Gastrocnemius medialis (tissue), 4 donors: ENCODE measurements at places on chromosomes 1 and 21.

GRCh38 chr1:87307306-87307705, 21.4 kb upstream of the LMO4 start:
- H3K36me3 ChIP-seq, result no peaks in the 10 kb centered on the region
- H3K4me3 ChIP-seq, result no peak overlapping the region
- no peaks in the 10 kb centered on the region for H3K27me3 ChIP-seq
- H3K27ac ChIP-seq, result no peak overlapping the region
- DNase-seq, result no peak

DNA sequence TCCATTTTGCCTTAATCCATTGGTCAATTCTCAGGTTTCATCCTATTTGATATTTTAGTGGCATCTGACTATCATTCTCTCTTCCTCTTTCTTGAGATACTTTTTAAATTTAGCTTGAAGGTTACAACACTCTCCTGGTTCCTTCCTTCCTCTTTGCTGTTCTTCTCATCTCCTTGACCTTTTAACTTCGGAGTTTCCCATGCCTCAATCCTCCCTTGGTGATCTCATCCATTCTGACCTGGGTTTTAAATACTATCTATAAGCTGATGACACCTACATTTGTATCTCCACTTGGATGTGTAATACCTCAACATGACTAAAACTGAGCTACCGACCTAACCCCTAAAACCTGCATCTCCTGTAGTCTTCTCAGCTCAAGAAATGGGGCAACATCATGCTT, 4.8 kb upstream of the ZNF687 start:
- H3K36me3 ChIP-seq, result peaks cover 15% of the 10 kb centered on the region
- no peaks in the 10 kb centered on the region for H3K4me1 ChIP-seq
- H3K27ac ChIP-seq, result no peak overlapping the region
- no peaks in the 10 kb centered on the region for H3K27me3 ChIP-seq
- DNase-seq, result no peak

GRCh38 chr1:29569971-29570634, 333.8 kb downstream of the PTPRU start:
- no peaks in the 10 kb centered on the region for H3K36me3 ChIP-seq
- H3K4me1 ChIP-seq, result peaks cover 4% of the 10 kb centered on the region
- no peak overlapping the region for H3K4me3 ChIP-seq
- H3K27me3 ChIP-seq, result no peaks in the 10 kb centered on the region
- no peak overlapping the region for H3K27ac ChIP-seq
- peak; percentile 43 for DNase-seq

GRCh38 chr1:41784531-41785274, 134.0 kb downstream of the HIVEP3 start:
- H3K36me3 ChIP-seq, result no peaks in the 10 kb centered on the region
- H3K4me1 ChIP-seq, result peaks cover 22% of the 10 kb centered on the region
- no peak for DNase-seq
- H3K27ac ChIP-seq, result no peak overlapping the region
- no peak overlapping the region for H3K4me3 ChIP-seq

DNA sequence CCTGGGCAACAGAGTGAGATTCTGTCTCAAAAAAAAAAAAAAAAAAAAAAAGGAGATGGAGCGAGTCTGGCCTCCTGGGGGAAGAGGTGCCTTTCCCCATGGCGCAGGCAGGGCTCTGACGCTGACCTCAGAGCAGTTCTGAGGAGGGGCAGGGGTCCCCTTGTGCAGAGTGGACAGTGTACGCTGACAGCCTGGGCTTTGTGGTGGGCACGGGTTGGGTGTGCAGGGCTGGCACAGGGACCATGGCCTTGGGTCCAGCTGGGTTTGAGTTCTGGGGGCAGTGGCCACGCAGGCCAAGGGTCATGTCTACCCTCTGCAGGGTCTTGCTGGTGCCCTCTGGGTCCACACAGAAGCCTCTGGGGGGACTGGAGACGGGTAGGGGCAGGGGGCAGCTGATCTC, 260.1 kb upstream of the C1orf174 start:
- H3K4me1 ChIP-seq, result no peaks in the 10 kb centered on the region
- DNase-seq, result no peak
- H3K27ac ChIP-seq, result no peak overlapping the region
- H3K27me3 ChIP-seq, result no peaks in the 10 kb centered on the region

GRCh38 chr21:38241029-38241740, 15.6 kb upstream of the KCNJ15 start:
- no peaks in the 10 kb centered on the region for H3K27me3 ChIP-seq
- H3K4me3 ChIP-seq, result no peak overlapping the region

GRCh38 chr1:156726549-156727226, 1.6 kb upstream of the METTL25B start:
- DNase-seq, result no peak
- H3K4me1 ChIP-seq, result peaks cover 35% of the 10 kb centered on the region
- no peaks in the 10 kb centered on the region for H3K27me3 ChIP-seq

- H3K27ac ChIP-seq, result peak overlapping the region; percentile 60
- no peak for DNase-seq
- H3K4me3 ChIP-seq, result peak overlapping the region; percentile 58
- no peaks in the 10 kb centered on the region for H3K27me3 ChIP-seq
Observed at GRCh38 chr1:108560189-108560873, 431 bp downstream of the EEIG2 start.

GRCh38 chr1:156080241-156080862, 1.9 kb downstream of the MEX3A start:
- no peak overlapping the region for H3K27ac ChIP-seq
- H3K27me3 ChIP-seq, result no peaks in the 10 kb centered on the region
- H3K4me1 ChIP-seq, result peaks cover 6% of the 10 kb centered on the region
- no peak overlapping the region for H3K4me3 ChIP-seq
- no peak for DNase-seq
